ENCODE measurements at places on chromosomes 13 and 19. TPM values are rescaled to one million over a fixed set of nuclear protein-coding genes. Genes with fewer than 3 reads are reported as not detected.

The CAMSAP3 gene
- total RNA-seq = 0.23 TPM

The ZNF358 gene
- 5.3 TPM for total RNA-seq

GRCh38 chr13:49958321-49958720 is 22.2 kb upstream of the SPRYD7 start:
- no peak for DNase-seq

DNA sequence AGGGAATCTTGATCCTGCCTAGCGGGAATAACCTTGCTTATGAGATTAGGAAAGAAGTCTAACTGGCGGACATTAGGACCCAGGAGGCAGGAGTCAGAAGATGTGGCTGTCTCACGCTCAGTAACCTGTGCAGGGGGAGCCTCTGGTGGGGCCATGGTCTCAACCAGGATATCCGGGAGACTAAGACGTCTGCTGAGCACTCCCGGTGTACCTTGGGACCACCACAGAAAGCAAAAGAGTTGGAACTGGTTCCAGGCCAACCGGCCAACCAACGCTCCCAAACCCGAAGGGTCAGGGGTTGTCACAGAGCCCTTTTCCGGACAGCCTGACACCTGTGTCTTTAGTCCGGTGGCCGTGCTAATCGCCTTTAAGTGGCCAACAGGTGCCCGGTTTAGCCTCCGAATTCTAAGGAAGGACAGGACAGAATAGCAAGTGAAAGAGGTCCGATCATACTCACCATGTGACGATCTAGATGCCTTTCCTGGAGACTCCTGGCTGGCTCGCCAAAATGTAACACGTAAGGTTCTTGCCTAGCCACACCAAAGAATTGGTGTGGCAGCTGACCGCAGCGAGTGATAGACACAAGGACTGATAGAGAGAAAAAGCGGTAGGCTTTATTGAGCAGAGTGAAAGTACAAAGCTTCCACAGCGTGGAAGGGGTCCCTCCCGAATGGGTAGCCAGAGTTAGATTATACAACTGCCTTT is 103.9 kb upstream of the DIAPH3 start:
- no peak for DNase-seq

DNA sequence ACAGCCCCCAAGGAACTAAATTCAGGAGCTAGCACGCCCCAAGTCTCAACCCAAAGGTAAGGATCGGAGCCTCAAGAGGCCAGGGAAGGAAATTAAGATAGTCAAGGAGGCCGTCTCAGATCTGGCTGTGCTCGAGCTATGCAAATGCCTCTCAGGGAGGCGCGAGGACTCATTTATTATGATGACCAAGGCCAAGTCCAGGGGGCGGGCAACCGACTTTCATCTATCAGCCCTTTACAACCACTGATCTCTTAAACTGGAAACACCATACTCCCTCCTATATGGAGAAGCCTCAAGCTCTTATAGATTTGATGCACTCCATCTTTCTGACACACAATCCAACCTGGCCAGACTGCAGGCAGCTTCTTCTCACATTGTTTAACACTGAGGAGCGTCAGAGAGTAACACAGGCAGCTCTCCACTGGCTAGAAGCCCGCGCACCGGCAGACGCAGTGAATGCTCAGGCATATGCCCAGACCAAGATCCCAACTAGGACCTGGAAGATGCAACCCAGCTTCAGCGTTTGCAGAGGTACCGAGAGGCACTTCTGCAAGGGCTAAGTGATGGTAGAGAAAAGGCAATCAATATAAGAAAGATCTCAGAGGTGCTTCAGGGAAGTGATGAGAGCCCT is 9.6 kb upstream of the SLC15A1 start:
- no peak for DNase-seq

The ZNF829 gene
- total RNA-seq = 3.5 TPM

DNA sequence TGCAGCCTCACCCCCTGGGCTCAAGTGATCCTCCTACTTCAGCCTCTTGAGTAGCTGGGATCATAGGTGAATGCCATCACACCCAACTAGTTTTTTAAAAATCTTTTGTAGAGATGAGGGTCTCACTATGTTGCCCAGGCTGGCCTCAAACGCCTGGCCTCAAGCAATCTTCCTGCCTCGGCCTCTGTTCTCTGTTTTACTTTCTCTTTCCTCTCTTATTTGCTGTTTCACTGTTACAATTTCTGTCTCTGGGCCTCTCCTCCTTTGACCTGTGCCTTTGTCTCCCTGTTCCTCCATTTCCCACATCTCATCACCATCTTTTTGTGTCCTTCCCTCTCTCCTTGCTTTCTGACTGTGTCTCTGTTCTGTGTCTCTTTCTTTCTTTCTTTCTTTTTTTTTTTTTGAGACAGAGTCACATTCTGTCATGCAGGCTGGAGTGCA is 9.3 kb downstream of the SHKBP1 start:
- no peak for DNase-seq

All from activated T-helper 2 cell treated with anti-CD3 and anti-CD28 coated beads, Interferon-gamma antibody, Interleukin-2, Interleukin-4, amounts not matched to agents 10 μg/mL and 5 μg/mL and 100 μg/mL, durations not matched to agents 14 hours and 24 hours and 36 hours (primary cell).